ENCODE measurements at places on chromosomes 5 and 9. TPM values are rescaled to one million over a fixed set of nuclear protein-coding genes. Genes with fewer than 3 reads are reported as not detected.

GRCh38 chr9:68489646-68490045, 51.0 kb downstream of the TMEM252 start:
- no peak for DNase-seq

DNA sequence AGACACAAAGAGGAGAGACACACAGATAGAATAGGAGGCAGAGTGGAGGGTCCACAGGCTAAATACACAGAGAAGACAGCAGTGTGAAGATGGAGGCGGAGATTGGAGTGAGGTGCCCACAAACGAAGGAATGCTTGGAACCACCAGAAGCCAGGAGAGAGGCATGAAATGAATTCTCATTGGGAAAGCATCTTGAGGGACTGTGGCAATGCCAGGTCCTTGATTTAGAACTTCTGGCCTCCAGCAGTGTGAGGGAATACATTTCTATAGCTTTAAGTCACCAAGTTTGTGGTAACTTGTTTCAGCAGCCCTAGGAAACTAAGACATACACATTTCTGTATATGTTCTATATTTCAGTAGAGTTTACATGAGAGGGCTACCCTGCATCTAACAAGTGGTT, 396.6 kb upstream of the ZNF608 start:
- no peak for DNase-seq

- DNase-seq: no peak
Observed at GRCh38 chr9:130932255-130933079, 6.6 kb downstream of the FIBCD1 start.

DNA sequence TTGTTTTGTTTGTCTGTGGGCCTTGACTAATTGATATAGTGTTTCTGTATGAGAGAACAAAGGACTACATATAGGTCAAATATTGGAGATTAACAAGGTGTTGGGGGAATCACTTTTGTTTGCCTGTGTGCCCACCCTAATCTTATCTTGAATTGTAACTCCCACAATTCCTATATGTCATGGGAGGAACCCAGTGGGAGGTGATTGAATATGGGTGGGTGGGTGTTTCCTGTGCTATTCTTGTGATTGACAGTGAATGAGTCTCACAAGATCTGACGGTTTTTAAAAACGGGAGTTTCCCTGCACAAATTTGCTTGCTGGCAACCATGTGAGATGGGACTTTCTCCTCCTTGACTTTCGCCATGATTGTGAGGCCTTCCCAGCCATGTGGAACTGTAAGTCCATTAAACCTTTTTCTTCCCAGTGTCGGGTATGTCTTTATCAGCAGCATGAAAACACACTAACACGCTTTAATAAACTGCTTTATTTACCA, 64.9 kb upstream of the HSPB3 start:
- DNase-seq: no peak

Gene NR6A1
- total RNA-seq: 0.64 TPM

Gene PPIP5K2
- 54.5 TPM for total RNA-seq

Data from mesenteric fat pad (tissue), 1 donor.